ENCODE measurements at places on chromosomes 4 and X. TPM values are rescaled to one million over a fixed set of nuclear protein-coding genes. Genes with fewer than 3 reads are reported as not detected.

Gene IQCM
- not detected for total RNA-seq

Gene KCND1
- total RNA-seq: 0.93 TPM

Gene ARMCX1
- total RNA-seq: 10.3 TPM

Gene DSPP
- not detected for total RNA-seq

Gene LINC00632
- total RNA-seq: under 0.01 TPM

Gene FGF13
- total RNA-seq: 3.0 TPM

Gene DCAF4L1
- 0.36 TPM for total RNA-seq

Measured in nasal cavity respiratory epithelium epithelial cell of viscerocranial mucosa (primary cell).